Heart left ventricle (tissue), 16 donors: ENCODE measurements at places on chromosomes 3 and 15.

GRCh38 chr3:114874522-114874971 is 272.5 kb downstream of the ZBTB20 start:
- no peak for DNase-seq

GRCh38 chr3:192887047-192887446 is 30.6 kb downstream of the MB21D2 start:
- no peak for DNase-seq

- DNase-seq = no peak
Measured at GRCh38 chr15:64013179-64014062, 32.9 kb downstream of the DAPK2 start.

GRCh38 chr3:66018057-66019033 is 20.4 kb downstream of the MAGI1 start:
- DNase-seq = no peak

DNA sequence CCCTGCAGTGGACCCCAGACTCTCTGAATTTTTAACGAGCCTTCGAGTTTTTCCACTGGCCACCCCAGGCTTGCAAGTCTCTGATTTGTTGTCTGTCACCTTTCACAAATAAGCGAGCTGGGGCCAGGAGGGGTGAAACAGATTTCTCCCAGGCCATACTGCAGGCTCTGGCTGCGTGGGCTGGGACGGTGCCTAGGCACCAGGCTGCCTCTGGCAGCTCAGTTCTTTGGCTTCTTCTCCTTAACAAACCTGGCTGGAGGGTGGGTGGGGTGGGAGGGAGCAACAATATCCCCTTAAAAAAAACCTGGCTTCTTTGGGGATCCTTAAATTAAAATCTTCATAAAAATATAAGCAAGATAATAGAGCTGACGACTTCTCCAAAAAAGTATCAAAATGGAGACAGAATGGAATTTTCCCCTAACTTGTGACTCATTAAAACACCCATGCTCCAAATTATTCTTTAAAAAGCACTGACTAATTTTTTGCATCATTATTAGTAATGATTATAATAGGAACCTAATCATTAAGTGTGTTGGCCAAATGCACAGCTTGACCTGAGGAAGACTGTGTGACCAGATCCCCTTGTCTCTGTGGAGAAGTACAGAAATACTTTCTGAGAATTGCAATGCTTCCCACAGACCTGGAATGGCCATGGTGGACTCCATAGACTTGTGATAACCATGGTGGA is 84.1 kb downstream of the SNRK start:
- DNase-seq = no peak

GRCh38 chr3:184177331-184177731 is 2.7 kb downstream of the AP2M1 start:
- no peak for DNase-seq

GRCh38 chr3:46407970-46408369 is 911 bp downstream of the CCRL2 start:
- DNase-seq = no peak

- no peak for DNase-seq
Measured at GRCh38 chr3:85254738-85255137, 295.9 kb downstream of the CADM2 start.

DNA sequence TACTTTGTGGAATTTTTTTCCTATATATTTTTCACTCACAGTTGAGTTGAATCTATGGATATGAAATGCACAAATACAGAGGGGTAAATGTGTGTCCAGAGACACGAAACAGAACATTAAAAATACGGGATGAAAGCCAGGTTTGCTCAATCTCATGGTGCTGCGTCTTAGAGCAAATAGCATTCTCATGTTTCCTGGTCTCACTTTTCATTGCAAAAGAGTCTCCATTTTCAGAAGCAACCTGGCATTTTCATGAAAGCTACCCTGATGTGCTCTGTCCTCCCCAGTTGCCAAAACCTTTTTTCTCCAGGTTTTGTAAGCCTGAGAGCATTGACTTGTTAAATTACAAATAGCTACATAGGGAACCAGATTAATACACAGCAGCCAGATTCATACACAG is 49.5 kb upstream of the MBNL1 start:
- DNase-seq = no peak

- no peak for DNase-seq
Measured at GRCh38 chr3:71111784-71112440, 471.6 kb downstream of the FOXP1 start.

DNA sequence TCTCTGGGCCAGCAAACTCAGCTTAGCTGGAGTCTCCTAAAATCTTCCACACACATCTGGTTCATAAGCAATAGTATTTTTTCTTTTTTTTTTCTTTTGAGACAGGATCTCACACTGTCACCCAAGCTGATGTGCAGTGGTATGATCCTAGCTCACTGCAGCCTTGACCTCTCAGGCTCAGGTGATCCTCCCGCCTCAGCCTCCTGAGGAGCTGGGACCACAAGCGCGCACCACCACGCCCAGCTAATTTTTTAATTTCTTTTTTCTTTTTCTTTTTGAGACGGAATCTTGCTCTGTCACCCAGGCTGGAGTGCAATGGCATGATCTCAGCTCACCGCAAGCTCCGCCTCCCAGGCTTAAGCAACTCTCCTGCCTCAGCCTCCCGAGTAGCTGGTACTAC is 34.3 kb downstream of the RNU5B-1 start:
- no peak for DNase-seq

- no peak for DNase-seq
Measured at GRCh38 chr15:83436513-83437158, 10.5 kb upstream of the SH3GL3 start.

DNA sequence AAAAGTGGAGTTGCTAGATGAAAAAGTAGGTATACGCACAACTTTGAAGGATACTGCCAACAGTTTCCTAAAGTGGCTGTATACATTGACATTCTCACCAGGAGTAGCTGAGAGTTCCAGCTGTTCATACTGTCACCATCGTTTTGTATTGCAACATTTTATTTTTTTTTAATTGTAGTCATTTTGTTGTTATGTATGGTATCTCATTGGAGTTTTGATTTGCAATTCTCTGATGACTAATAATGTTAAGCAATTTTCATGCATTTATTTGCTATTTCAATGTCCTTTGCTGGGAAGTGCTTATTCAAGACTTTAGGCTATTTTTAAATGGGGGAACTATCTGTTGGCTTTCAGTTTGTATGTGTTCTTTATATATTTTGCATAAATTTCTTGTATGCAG is 185.1 kb upstream of the TGFBR2 start:
- no peak for DNase-seq

GRCh38 chr15:93088981-93089726 is at the start of gene RGMA:
Gene RGMA, minus strand, starts transcription at chr15:93089211. Its CDS starts 279 bp downstream, at chr15:93088932.
- DNase-seq = peak; percentile 71

- peak; percentile 93 for DNase-seq
Measured at GRCh38 chr3:172040078-172040980, 951 bp downstream of the FNDC3B start.

- peak; percentile 52 for DNase-seq
Measured at GRCh38 chr15:73601451-73602445, 31.4 kb downstream of the NPTN start.

DNA sequence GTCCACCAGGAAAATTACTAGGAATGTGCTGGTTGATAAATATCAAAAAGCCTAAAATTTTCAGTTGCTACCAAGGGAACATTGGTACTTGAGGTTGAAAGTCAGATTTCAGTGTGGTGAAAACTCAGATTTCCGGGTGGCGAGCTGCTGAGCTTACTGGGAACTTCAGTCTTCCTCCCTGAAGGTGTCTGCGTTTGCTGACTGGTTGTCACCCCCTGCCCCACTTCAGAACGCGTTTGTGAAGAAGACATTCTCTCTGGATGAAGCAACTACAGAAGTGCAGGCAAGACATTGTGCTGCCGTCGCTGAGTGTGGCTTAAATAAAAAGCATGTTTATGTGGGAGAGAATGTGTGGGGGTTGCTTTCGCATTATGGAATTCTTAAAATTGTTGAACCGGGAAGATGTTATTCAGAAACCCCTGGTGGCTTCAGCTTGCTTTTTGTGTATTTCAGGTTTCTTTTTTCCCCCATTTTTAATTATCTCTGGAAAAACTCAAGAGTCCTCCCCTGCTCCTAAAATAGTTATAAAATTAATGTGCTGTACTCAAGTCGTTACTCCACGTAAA is 7.1 kb downstream of the FAM81A start:
- DNase-seq = no peak

GRCh38 chr3:56851966-56852884 is 50.5 kb upstream of the ARHGEF3 start:
- no peak for DNase-seq

- DNase-seq = no peak
Measured at GRCh38 chr15:101433396-101433795, 56.1 kb downstream of the PCSK6 start.

DNA sequence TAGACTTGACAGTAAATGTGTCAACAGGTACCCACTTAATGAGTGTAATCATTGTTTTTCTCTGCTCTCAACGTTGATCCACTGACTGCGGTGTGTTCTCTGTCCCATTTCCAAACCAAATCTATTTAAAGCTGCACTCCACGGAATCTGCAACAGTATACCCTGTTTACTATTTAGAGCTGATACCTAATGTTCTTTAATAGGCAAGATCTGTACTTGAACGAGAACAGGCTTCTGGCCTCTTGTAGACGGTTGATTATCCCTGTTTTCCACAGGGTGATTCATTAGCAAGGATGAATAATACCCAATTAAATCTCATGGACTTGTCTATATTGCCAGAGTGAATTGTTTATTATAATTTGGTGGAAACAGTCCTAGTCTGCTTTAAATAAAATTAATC is 189.9 kb downstream of the LPP start:
- no peak for DNase-seq

DNA sequence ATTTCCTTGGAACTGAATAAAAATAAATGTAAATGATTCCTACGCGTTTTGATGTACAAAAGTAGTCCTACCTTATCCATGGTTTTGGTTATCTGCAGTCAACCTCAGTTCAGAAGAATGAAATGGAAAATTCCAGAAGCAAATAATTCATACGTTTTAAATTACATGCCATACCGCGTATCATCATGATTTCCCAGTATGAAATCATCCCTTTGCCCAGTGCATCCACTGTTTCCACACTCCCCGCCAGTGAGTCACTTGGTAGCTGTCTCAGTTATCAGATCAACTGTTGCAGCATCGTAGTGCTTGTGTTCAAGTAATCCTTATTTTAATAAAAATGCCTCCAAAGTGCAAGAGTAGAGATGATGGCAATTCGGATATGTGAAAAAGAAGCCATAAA is 9.1 kb upstream of the MFSD1 start:
- DNase-seq = no peak

- no peak for DNase-seq
Measured at GRCh38 chr3:5343459-5343858, 156.0 kb downstream of the EDEM1 start.

GRCh38 chr3:56025326-56025725 is 442.9 kb downstream of the ERC2 start:
- no peak for DNase-seq

DNA sequence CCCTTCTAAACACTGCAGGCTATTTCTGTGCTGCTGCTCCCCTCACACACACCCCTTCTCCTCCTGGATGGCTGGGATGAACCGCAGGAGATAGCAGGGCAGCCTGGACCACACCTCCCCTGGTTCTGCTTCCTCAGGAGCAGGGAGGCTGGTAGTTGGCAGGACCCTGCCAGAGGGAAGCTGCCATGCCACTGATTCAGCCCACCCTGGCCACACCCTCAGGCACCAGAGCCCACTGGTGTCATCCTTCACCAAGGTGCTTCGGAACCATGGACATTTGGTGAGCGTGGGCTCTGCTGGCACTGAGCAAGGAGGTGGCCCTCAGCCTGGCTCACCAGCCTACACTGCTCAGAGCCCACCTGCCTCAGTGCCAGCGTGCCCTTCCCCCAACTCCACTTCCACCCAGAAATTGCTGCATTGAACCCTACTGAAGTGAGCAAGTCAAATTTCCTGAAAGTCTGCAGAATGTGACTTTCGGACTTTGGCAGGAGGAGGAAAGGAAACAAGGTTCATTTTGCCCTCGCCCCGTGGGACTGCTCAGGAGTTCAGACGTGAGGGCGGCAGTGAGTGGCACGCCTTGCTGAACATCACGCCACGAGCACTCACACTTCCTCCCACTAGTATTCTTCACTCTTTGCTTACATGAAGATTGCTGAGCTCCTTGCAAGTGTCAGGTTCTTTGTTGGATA is 26.3 kb downstream of the BMF start:
- DNase-seq = no peak

GRCh38 chr3:184272269-184272668 is 3.6 kb upstream of the ECE2 start:
- DNase-seq = no peak

- no peak for DNase-seq
Measured at GRCh38 chr3:140292170-140292569, 357.2 kb downstream of the CLSTN2 start.

GRCh38 chr3:152729906-152730305 is 105.0 kb upstream of the P2RY1 start:
- DNase-seq = no peak

- DNase-seq = no peak
Measured at GRCh38 chr3:77319711-77320110, 279.8 kb downstream of the ROBO2 start.

- DNase-seq = no peak
Measured at GRCh38 chr3:11808231-11808630, 38.5 kb downstream of the TAMM41 start.

- no peak for DNase-seq
Measured at GRCh38 chr3:172708921-172709773, 1.7 kb downstream of the NCEH1 start.

DNA sequence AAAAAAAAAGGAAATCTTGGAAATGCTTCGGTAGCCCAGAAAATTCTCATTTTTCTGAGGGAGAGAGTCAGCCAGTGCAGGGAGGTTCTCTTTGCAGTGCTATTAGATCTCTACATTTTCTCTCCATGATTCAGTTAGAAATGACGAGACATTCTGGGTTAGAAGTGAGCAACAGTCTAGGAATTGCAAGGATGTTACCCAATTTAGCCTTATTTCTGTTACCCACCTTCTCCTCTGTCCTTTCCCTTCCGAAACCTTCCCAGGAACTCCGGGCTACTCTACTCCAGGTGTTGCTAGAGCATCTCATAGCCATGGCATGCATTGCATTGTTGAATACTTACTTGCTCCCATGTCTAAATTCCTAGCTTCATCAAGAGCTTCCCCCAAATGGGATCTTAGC is 106.8 kb downstream of the EDEM1 start:
- no peak for DNase-seq

- DNase-seq = peak; percentile 24
Measured at GRCh38 chr15:34716111-34716510, 38.7 kb downstream of the GJD2 start.

DNA sequence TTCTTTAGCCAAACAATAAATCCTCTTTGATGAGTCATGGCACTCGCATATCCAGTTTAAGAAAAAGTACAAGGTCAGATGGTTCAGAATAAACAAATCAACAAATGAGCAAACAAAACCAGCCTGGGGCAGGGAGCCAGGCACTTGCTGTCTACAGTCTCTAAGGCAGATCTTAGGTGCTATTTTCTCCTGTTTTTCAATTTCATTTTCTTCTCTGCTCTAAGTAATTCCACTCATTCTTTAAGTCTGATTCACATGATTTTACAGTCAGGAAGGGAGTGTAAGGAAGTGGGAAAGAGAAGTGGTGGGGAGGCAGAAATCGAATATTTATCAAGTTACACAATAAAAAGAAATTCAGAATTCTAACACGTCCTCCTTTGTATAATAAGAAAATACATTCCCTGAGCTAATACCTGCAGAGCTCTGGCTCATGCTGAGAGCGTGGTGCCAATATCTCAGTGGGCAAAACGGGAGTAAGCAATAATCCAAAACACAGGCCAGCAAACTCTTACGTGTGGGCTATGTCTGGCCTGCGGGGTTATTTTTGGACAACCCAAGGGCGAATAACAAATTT is 298.6 kb downstream of the ADAMTS17 start:
- no peak for DNase-seq
